ENCODE measurements at places on chromosomes 2 and 18.

DNA sequence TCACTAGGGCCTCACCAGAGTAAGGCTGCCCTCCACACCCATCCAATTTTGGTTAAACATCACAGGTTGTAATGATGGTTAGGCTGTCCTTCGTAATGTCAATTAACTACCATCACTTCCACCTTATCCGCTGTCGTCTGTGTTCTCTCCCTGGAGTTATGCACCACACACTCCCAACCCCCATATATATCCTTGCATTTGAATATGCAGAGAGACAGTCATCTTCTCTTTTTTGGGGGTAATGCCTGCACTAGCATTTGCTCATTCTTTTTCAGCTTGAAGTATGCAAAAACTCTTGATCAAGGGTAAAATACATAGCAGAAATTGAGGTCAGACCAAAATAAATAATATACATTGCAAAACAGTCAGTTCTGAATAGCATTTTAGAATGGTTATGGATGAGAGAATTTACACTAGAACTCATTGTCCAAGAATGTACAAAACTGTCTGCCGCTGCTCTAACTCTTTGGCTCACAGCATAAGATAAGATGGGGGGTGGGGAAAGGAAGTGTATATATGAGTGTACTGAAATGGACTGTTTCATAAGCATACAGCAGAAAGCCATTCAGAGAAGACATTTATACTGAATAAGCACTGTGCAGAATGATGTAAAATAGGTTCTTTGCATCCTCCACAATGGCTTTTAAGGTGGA is 397.8 kb upstream of the CHST9 start:
- no peak for DNase-seq

DNA sequence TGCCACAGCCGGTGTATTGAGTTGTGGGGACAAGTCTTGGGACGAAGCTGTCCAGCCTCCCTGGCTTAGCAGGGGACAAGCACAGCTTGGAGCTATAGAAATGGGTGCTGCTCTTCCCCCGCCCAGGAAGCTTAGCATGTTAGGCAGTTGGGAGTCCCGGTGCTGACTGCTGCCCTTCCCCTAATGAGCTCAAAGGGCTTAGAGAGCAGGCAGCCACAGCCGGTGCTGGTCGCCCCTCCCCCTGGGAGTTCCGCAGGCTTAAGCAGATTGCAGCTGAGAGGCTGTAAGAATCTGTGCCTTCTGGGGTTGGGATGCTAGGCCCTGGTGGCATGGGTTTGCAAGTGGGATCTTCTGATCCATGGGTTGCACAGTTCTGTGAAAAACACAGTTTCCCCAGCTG is 237.3 kb downstream of the DCDC2C start:
- DNase-seq: no peak

DNA sequence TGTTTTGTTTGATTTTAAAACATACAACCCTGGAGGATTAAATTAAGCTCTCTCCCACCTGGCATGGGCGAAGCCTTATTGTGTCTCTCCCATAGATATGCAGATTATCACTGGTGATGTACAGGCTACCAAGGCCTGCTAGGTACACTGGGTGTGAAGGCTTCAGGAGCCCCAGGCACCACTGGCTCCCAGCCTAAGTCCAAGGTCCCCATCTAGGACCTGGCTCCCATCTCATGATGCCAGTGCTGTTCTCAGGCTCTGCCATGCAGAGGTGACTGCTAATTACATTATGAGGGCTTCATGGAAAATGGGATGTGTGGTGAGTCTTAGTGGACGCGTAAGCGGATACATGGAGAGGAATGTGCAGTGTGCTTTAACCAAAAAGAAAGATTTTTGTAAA is 201.2 kb upstream of the KLHL29 start:
- DNase-seq: no peak

DNA sequence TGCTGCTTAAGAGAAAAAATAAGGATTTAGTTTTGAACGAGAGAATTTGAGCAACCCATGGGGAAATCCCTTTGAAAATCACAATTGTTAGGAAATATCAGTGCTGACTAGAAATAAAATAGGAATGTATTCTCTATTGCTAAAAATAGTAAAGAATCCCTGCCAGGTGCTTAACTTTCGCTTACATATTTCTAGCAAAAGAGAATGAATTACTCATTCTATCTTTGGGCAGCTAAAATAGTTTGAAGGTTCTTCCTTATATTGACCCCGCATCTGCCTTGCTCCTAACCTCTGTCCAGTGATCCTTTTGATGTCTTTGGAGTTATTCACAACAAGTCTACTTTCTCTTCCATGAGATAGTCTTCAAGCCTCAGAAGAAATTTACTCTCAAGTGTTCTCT is 103.8 kb downstream of the PLCL1 start:
- DNase-seq: no peak

DNA sequence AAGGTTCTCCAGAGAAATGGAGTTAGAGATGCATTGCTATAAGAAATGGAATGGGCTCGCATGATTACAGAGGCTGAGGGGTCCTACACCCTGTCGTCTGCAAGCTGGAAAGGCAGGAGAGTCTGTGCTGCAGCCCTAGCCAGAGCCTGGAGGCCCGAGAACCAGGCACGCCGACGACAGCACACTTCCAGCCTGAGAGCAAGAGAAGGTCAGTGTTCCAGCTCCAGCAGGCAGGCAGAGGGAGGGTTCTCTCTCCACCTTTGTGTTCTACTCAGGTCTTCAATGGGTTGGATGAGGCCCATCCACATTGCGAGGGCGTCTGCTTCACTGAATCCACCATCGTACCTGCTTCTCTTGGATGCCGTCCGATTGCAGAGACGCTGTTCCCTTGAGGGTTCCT is 177.6 kb upstream of the HDAC4 start:
- DNase-seq: no peak

DNA sequence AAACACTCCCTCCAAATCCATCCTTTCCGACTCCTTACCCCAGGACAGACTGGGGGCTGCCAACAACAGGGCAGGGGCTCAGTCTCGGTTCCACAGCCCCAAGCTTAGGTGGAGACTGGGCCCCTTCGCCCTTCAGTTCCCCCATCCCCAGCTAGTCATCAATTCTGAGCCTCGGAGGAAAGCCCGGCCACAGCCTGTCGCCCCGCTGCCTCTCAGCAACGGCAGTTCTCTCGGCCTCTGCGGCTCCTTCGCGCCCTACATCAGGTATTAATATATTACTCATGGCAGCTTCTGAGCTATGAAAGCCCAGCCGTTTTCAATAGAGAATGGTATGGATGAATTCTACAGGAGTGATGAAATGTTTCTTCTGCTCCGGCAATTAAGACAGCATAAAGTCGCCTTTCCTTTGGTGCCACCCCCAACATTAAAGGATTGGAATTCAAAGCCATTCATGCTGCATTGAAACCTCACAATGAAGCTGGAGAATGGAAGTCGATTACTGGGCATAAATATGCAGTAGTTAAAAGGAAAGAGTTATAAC is 2.8 kb downstream of the HDAC4 start:
- peak; percentile 38 for DNase-seq

- no peak for DNase-seq
These were observed 7.8 kb downstream of the RBM44 start for GRCh38 chr2:237806334-237806733.

DNA sequence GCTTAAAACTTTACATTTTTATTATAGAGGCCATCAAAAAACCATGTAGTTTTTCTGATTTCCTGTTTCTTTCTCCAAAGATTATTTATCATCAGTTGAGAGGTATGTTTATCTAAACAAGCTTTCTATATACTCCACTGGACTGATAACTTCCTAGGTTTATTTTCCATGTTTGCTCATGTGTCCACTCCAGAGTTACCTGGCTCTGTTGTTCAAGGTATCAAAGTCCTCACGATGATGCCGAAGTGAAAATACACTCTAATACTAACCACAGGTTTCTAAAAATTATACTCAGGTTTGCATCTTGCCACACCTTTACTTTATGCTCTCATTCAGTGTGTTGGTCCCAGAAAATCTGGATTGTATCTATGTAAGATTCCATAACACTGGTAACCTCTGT is 287.9 kb upstream of the GULP1 start:
- DNase-seq: no peak

GRCh38 chr18:51184091-51184457 is 13.4 kb downstream of the MEX3C start:
- no peak for DNase-seq

DNA sequence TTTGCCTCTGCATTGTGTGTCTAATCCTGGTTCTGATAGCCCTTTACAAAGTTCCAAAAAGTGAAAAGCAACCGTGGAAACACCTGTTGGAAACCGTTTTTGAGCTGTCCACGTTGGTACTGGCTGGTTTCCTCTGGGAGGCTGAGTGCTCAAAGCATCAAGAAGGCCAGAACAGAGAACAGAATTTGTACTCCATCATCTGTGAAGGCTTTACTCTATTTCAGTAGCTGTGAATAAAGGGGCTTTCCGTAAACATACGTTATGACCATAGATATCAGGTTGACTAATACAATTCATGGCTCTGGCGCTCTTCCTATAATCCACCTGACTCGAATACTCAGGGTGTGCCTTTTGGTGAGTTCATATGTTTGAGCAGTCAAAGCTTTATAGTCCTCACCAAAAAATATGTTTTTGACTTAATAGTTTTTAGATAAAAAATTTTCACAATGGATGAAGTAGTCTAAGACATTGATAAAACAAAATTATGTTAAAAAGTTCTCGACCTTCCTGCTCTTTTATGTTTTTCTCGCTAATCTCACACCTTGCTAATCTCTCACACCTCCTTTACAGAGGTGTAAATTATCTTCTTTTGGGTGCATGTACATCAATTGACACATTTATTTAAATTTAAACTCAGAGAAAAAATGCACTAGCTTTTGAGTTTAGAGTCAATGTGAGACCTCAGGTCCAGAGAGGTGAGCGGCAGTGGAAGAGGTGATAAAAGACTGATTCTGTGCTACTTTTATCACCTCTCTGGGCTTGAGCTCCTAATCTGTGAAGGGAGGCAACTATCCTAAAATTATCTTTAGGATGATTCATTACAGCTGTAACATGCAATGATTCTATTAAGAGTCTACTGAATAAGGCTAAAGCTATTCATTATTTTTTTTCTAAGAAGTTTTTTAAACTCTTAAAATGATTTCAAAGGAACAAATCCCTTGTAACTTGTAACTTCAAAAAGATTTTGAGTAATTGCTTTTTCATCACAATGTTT is 65.3 kb downstream of the CXCR4 start:
- DNase-seq: no peak
